NCI-H1092 treated with DMSO at 0.1 percent for 48 hours (cell line): ENCODE measurements at places on chromosomes 2 and 18.

DNA sequence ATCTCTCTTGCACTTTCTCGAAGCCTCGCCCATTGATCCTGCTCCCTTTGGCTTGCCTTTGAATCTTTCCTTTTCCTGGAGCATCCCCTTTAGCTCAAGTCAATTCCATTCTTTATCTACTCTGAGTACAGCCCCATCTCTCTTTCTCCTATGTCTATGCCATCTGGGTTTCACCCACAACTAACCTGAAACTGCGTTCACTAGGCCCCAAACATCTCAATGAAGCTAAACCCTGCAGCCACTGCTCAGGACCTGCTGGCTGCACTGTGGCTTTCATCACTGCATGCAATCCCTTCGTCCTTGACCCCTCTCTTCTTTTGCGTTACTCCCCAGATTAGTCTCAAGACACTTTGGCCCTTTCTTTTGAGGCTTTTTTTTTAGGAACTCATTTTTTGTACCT is 81.6 kb upstream of the CYRIA start:
- no peak for DNase-seq

DNA sequence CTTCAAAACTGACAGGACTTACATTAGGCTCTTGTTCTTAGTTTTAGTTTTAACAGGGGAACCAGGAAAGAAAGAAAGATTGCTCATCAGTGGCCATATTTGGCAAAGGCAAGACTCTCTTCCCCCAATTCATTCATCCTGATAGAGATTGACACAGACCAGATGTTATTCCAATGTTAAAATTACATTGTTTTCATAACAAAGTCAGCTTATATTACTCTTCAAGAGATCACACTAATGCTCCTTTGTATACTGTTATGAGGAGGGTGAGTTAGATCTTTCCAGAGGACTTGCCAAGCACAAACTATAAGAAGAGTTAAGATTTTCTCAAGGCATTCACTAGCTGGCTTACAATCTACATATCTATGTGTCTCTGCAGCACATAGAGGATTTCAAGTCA is 252.1 kb downstream of the SLC8A1 start:
- no peak for DNase-seq

- DNase-seq = no peak
These were observed 20.7 kb upstream of the SULT1C2 start for GRCh38 chr2:108268001-108268400.

- DNase-seq = no peak
These were observed 585.1 kb downstream of the CNTNAP5 start for GRCh38 chr2:124610141-124610540.

DNA sequence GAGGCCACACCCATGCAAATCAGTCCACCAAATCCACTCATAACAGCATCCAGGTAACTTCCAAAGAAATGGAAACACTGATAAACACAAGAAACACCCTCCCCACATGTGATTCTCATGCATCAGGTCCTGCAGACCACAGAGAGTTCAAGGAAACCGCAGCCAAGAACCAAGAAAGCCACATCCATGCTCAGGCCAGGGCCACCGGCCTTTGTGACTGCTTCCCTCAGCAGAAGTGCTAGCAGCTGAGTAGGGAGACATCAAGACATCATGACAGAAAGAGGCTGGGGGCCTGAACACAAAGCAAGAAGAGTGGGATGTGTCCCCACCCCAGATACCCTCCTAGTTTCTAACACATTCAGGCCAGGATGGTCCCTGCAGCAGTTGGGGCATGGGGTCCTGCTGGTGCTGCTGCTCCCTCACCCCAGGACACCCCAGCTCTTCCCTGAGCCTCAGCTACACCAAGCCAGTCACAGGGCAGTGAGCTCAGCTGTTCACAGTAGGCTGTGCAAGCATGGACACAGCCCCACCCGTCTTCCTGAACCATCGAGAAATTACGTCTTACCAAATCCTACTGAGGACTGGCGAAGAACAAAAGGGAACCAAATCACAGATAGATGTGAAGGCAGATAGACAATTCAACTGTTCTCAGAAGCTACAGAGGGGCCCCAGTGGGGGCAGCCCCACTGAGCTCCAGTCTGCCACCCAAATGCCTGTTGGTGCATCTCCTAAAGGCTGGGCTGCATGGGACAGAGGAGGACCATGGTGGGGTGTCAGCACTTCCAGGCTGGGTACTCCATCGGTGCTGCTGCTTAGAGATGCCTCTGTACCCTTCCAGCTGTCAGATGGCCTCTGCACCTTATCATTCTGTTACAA is 60.9 kb downstream of the HDAC4 start:
- DNase-seq = no peak

GRCh38 chr2:3203497-3204019 is 174.1 kb downstream of the EIPR1 start:
- DNase-seq = no peak
